MCF 10A (cell line): ENCODE measurements at places on chromosomes 7 and 10. TPM values are rescaled to one million over a fixed set of nuclear protein-coding genes. Genes with fewer than 3 reads are reported as not detected.

GRCh38 chr10:1824928-1825327, 87.6 kb upstream of the ADARB2 start:
- no peaks in the 10 kb centered on the region for H3K4me1 ChIP-seq
- H3K4me3 ChIP-seq: no peak overlapping the region
- H3K27me3 ChIP-seq: no peaks in the 10 kb centered on the region
- no peak overlapping the region for H3K27ac ChIP-seq
- no peaks in the 10 kb centered on the region for H3K36me3 ChIP-seq

- H3K4me1 ChIP-seq: peaks cover 17% of the 10 kb centered on the region
- no peak overlapping the region for H3K4me3 ChIP-seq
- peak; percentile 69 for DNase-seq
- H3K27me3 ChIP-seq: no peaks in the 10 kb centered on the region
Measured at GRCh38 chr10:29712108-29712507, 77.3 kb upstream of the SVIL start.

DNA sequence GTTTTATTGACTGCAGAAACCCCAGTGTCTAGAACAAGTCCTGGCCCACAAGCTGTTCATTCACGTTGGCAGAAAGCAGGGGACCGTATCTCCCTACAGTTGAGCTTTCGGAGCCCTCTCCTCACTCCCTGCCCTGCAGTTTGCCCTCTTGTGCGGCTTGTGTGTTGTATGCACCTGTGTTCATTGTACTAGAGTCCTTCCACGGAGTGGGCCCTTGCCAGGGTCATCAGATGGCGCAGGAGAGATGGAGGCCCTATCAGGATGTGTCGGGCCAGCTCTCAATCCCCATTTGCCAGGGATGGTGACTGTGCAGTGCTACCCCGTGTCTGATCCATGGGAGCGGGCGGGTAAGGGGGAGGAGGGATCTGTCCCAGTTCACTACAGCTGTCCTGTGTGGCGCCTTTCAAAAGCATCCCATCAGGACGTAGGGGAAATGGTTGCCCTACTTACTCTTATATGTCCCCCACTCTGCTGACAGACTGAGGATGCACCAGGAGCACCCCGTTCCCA, 77.4 kb upstream of the PRR15 start:
- H3K36me3 ChIP-seq: no peaks in the 10 kb centered on the region
- H3K4me3 ChIP-seq: no peak overlapping the region
- no peak for DNase-seq
- H3K4me1 ChIP-seq: peaks cover 21% of the 10 kb centered on the region
- no peak overlapping the region for H3K27ac ChIP-seq

DNA sequence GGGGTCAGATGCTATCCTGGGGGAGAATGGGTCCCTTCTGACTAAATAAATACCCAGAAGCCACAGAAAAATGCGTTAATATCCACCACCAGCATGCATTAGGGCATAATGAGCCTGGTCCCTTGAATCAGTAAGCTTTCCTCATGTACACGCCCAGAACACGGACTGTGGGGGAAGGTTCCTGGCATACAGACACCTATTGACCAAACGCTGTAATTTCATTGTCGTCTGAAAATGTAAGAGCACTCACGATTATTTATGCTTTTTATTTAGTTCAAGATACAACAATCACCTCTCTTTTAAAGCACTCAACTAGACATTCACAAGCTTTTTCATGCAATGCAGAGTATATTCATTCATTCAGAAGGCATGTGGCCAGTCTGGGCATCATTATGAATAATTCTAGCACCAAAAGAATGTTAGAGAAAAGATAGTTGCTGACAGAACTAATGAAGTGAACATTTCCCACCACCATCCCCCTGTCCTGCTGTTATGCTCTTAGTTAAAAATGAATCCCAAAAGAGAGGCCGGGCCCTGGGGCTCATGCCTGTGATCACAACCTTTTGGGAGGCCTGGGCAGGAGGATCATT, 101.0 kb downstream of the SVIL start:
- H3K4me1 ChIP-seq: peaks cover 12% of the 10 kb centered on the region
- no peak overlapping the region for H3K4me3 ChIP-seq
- no peak for DNase-seq
- H3K27me3 ChIP-seq: no peaks in the 10 kb centered on the region

- no peaks in the 10 kb centered on the region for H3K27me3 ChIP-seq
- H3K4me3 ChIP-seq: no peak overlapping the region
- DNase-seq: peak; percentile 41
- no peaks in the 10 kb centered on the region for H3K36me3 ChIP-seq
Measured at GRCh38 chr10:33410096-33410859, 75.8 kb upstream of the NRP1 start.

GRCh38 chr7:99003419-99003818, 125.1 kb downstream of the TRRAP start:
- DNase-seq: no peak
- no peak overlapping the region for H3K4me3 ChIP-seq
- H3K27ac ChIP-seq: no peak overlapping the region

DNA sequence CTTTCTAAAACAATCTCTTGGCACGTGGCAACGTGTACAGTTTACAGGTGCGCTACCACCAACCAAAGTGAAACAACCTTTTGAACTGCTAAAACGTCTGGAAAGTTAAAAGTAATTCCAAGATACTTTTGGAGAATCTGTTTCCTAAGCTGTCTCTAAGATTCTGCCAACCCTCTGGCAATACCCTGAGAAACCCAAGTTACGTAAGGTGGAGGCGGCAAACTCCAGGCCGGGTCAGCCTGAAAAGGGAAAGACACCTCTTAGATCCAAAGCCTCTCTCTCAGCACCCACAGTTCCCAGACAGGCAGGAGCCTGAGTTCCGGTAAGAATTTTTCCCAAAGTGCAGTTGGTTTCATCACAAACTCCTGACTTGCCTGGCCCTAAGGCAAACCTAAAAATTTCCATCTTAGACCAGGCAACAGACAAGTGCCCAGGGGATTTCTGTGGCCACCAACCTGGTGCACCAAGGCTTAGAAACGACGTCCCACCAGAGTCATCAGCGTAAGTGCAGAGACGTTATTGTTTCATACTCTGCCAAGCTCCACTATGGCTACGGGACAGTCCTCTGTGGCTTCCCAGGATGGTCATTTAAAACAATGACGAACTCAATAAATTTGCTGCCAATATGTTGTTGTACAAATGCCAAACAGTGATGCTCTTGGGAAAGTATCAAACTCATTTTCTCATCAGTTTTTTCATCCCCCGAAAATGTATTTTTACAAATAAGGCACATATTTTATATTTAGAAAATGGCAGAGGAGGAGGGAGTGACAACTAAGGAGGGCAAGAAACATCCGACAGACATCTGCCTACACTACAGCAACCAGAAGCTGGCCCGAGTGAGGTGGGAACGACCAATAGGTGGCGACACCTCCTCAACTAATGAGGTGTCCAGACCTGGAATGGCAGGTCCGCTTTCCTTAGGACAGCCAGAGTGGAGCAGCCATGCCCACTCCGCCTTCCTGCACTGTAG, 205.8 kb upstream of the FRMD4A start:
- H3K27me3 ChIP-seq: no peaks in the 10 kb centered on the region
- H3K4me3 ChIP-seq: no peak overlapping the region
- H3K4me1 ChIP-seq: no peaks in the 10 kb centered on the region
- H3K27ac ChIP-seq: no peak overlapping the region
- peak; percentile 82 for DNase-seq

- H3K27me3 ChIP-seq: no peaks in the 10 kb centered on the region
Measured at GRCh38 chr10:95459446-95460045, 101.6 kb downstream of the SORBS1 start.

GRCh38 chr10:115948465-115948864, 324.5 kb downstream of the GFRA1 start:
- H3K36me3 ChIP-seq: no peaks in the 10 kb centered on the region
- no peak overlapping the region for H3K27ac ChIP-seq
- peaks cover 14% of the 10 kb centered on the region for H3K4me1 ChIP-seq
- H3K27me3 ChIP-seq: no peaks in the 10 kb centered on the region

DNA sequence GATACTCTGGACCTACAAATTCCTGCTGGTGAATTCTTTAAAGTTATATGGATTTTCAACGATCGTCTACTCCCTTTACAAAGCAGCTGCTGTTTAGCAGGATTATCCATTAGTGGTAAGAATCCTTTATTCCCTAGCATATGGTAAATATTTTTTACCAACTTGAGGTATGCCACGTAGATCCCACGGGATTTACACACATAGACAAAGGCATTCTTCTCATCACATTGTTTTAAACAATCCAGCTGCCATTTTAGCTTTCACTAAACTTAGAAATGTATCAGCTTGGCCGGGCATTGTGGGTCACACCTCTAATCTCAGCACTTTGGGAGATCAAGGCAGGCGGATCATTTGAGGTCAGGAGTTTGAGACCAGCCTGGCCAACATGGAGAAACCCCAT, 148.0 kb upstream of the SH2B2 start:
- no peak overlapping the region for H3K4me3 ChIP-seq
- no peak for DNase-seq
- no peak overlapping the region for H3K27ac ChIP-seq
- no peaks in the 10 kb centered on the region for H3K4me1 ChIP-seq
- no peaks in the 10 kb centered on the region for H3K27me3 ChIP-seq
- peaks cover 10% of the 10 kb centered on the region for H3K36me3 ChIP-seq

DNA sequence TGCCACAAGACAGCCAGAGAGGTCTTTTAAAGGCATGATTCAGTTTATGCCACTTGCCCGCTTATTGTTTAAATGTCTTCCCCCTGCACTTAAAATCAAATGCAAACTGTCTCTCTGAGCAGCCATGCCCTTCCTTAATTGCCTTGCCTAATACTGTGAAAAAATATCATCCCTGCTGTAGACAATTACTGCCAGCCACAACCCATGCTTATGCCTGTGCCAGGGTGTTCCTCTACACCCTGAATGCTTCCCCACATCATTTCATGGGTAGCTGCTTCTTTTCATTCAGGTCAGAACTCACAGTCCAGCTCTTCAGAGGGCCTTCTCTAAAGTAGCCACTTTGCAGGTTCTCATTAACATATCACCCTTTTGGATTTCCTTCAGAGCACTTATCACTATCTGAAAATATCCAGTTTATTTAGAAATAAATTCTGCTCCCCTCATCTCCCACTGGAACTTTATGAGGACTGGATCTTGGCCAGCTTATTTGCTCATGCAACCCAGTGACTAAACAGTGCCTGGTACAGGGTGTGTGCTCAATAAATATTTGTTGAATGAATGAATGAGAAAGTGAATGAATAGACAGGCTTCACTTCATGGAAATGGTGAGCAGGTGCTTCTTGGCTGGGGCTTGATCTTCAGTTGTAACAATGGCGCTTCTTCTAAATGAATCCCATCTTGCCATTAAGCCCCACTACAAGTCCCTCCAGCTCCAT, 162.4 kb upstream of the MDFIC start:
- peak overlapping the region; percentile 60 for H3K27ac ChIP-seq
- no peaks in the 10 kb centered on the region for H3K27me3 ChIP-seq
- H3K4me3 ChIP-seq: peak overlapping the region; percentile 7
- H3K4me1 ChIP-seq: peaks cover 20% of the 10 kb centered on the region
- H3K36me3 ChIP-seq: no peaks in the 10 kb centered on the region

GRCh38 chr7:116699722-116700120, 27.7 kb downstream of the MET start:
- no peaks in the 10 kb centered on the region for H3K27me3 ChIP-seq
- peaks cover 55% of the 10 kb centered on the region for H3K36me3 ChIP-seq
- peaks cover 20% of the 10 kb centered on the region for H3K4me1 ChIP-seq
- H3K27ac ChIP-seq: no peak overlapping the region
- no peak overlapping the region for H3K4me3 ChIP-seq

DNA sequence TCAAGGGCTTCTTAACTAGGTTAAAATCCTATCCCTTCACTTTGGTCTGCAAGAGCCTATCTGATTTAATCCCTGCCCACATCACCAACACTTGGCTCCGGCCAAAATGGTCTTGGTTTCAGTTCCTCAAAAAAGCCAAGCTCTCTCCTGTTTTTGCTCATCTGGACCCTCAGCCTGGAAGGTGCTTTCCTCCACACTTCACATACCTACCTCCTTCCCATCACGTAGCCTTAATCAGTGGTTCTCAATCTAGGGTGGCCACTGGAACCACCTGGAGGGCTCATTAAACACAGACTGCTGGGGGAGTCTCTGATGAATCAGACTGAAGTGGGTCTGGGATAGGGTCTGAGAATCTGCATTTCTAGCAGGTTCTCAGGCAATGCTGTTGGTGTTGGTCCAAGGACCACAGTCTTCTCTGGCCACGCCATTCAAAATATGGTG, 227.0 kb upstream of the AOAH start:
- no peaks in the 10 kb centered on the region for H3K27me3 ChIP-seq
- no peak overlapping the region for H3K4me3 ChIP-seq
- no peak overlapping the region for H3K27ac ChIP-seq

DNA sequence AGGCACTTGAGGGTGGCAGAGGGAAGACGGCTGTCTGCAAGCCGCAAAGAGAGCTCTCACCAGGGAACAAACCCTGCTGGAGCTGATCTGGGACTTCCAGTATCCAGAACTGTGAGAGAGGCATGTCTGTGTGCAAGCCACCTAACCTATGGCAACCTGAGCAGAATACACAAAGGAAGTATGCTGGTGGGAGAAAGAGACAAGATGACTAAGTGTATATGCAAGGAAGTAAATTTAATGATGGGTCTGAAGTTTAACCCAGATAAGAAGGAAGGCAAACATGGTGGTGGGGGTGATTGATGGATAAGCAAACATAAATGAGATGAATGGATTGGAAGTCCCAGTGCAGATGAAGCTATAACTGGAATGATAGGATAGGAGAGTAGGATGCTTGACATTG, 293.3 kb downstream of the TWIST1 start:
- H3K4me1 ChIP-seq: peaks cover under 1% of the 10 kb centered on the region
- H3K27ac ChIP-seq: no peak overlapping the region
- H3K27me3 ChIP-seq: no peaks in the 10 kb centered on the region
- no peak for DNase-seq

DNA sequence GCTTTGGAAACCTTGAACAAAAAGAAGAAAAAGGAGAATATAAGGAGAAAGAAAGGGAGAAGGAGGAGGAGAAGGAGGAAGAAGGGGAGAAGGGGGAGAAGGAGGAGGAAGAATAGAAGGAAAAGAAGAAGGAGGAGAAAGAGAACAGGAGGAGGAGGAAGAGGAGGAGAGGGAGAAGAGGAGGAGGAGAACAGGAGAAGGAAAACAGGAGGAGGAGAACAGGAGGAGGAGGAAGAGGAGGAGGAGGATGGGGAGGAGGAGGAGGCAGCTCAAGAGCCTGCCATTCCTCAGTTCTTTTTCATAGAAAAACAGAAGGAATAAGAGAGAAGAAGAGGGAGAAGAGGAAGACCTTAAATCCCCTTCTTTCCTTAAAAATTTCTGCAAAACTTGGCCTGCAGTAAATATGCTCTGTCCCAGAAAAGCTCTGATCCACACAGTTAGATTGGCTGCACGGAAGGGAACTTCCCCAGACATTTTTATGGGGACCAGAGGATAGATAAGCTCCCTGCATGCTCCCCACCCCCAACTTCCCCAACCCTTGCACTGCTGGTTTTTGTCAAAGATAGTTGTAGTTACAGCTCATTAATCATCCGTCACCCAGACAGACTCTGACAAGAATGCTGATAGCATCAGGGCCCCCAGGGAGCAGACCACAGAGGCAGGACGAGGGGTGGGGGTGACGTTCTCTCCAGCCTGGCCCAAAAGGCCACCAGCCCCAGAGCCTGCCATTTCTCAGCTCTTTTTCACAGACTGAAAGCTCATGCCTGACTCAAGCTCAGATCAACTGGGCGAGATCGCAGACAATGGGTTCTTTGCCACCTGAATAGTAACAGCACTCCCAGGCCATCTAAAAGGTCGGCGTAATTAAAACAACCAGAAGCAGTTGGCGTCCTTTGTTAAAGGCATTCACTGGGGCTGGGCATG, 34.5 kb upstream of the LYZL1 start:
- H3K4me1 ChIP-seq: peaks cover 19% of the 10 kb centered on the region
- H3K36me3 ChIP-seq: no peaks in the 10 kb centered on the region

APBB1IP gene
- total RNA-seq: not detected in 2 replicates

CLDN15 gene
- total RNA-seq: 8.5 and 17.1 TPM in 2 replicates

TRIM73 gene
- total RNA-seq: 1.8 and 3.7 TPM in 2 replicates

POU6F2 gene
- 0.19 and 0.25 TPM in 2 replicates for total RNA-seq

CYP2C9 gene
- not detected in 2 replicates for total RNA-seq

LRWD1 gene
- total RNA-seq: 15.6 and 18.9 TPM in 2 replicates
